ENCODE measurements at places on chromosomes 2 and 18.

DNA sequence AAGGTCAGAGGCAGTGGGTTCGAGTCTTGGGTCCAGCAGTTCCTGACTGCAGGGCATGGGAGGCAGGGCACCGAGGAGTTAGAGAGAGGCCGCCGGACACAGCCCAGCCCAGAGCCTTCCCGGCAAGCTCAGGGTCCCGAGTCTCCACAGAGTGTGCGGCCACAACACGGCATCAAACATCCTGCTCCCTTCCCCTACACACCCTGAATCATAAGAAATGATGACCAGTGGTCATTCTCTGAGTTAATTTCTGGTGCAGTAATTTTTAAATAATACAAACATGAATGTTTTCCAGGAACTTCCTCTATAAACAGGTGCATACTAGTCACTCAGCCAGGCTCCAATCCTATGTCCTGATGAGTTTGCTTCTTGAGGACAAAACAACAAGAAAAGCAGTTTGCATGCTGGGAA is 118.0 kb downstream of the PXDN start:
- DNase-seq: no peak

GRCh38 chr2:234669621-234670020 is 172.7 kb upstream of the ARL4C start:
- no peak for DNase-seq

- peak; percentile 43 for DNase-seq
Observed at GRCh38 chr2:86617153-86617552, 6.5 kb downstream of the RNF103 start.

DNA sequence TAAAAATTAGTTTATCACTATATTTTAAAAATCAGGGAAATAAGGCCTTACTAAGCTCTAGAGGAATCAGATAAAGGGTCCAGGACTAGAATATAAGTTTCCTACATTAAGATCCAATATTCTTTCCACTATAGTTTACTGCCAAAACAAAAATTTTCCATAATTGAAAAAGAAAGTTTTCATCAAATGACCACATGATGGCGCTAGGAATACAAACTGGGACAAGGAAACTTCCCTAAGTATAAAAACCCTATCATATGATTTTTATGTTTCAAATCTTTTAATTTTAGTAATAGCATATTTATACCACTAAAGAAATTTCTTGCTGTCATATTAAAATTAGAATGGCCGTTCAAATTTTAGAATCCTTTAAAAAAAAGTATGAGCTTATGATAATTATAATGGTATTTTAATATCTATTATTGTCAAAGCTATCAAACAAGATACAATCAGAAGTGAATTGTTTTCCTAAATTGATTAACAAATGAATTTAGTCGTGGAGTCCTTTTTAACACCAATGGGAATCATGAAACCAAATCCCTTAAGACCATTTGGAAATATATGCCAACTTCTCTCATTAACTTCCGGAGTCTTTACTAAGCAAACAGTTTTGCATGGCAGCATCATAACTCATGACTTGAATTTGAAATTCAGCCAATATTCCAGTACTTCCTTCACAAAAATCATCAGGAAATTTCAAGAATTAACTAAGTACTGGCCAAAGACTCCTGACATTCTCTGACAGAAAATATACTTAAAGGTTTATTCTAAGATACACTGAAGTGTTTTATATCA is 70.3 kb downstream of the SCN1A start:
- DNase-seq: peak; percentile 5

DNA sequence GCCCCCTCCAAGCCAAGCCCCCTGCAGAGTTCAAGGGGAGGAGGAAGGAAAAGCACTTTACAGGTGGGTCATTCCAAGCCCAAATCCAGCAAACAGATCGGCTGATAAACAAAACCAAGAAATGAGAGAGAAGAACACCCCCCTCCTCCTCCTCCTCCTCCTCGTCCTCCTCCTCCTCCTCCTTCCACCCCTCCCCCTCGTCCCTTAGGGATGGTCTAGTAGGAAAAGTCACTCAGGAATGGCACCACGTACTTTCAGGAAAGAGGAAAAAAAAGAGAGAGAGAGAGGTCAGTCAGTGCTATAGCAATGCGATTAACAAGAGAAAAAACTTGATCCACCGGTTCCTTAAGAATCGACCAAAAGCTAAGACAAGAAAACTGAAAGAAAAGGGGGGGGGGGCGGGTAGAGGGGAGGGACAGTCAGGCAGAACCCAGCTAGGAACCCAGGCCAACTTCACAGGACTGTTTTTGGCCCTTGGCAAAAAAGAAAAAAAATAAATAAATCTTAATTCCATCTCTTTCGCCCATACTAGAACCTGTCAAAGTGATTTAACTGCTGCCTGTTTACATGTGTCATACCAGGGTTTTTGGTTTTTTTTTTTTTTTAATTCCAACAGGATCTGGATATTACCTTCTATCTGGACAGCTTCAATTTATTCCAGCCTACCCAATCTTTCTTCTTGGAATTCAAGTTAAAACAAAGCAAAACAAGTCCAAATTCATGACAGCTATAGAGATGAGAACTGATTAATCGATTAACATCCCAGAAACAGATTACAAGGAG is 906 bp downstream of the IKZF2 start:
- DNase-seq: no peak

DNA sequence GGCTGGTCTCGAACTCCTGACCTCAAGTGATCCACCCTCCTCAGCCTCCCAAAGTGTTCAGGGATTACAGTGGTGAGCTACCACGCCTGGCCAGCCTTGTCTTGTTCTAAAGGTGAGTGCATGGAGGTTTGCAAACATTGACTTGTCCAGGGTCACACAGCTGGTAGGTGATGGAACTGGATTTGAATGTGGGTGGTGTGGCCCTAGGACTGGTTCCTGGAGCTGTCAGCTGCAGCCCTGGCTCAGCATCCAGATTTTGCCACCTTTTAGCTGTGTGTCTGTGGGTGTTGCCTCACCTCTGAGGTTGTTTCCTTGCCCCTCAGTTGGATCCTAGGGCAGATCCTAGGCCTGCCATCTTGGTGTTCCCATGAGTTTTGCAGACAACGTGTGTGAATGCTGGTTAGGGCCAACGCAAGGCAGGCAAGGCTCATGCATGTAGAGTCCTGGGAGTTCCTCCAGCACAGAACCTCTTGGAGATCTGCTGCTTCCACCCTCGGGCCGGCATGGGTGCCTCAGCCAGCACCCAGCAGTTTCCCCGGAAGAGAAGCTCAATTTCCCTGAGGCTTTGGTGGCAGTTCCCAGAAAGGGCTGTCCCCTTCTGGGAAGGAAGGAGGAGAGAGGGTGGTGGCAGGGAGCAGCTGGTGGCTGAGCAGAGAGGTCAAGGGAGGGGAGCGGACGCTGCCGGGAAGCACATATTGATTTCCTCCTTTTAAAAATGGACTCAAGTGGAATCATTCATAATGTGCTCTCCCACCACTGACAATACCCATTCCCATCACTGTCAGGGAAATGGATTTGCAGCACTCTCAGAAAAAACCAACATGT is 127.6 kb upstream of the HS6ST1 start:
- DNase-seq: no peak

- peak; percentile 66 for DNase-seq
Observed at GRCh38 chr18:57446322-57446721, 11.1 kb downstream of the ONECUT2 start.

DNA sequence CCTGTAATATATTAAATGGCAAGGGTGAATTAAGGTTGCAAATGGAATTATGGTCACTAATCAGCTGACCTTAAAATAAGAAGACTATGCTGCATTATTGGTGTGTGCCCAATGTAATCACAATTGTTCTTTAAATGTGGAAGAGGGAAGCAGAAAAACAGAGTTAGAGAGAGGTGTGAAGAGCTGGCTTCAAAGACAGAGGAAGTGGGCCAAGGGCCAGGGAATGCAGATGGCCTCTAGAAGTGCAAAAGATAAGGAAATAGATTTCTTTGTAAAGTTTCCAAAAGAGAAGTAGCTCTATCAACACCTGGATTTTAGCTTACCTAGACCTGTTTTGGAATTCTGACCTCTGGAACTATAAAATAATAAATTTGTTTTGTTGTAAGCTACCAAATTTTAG is 276.0 kb downstream of the LRRTM1 start:
- DNase-seq: no peak

DNA sequence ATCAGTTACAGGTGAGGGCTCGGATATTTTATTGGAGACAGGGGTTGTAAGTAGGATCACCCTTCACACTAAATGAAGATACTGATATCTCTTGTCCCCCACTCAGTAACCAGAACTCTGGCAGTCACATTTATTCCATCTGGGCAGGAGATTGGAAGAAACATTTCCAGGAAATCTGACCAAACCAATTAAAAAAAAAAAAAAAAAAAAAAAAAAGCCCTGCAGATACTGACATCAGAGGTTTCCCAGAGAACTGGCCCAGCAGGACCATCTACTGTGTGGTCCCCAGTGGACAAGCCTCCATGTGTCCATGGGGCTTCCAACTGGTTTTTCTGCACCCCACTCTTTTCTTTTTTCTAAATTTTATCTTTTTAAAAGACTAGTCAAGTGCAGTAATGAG is 41.3 kb downstream of the SH2D6 start:
- DNase-seq: no peak

- no peak for DNase-seq
Observed at GRCh38 chr2:177909962-177910361, 162.6 kb downstream of the PDE11A start.

- DNase-seq: no peak
Observed at GRCh38 chr2:23454501-23455120, 69.6 kb downstream of the KLHL29 start.

- DNase-seq: no peak
Observed at GRCh38 chr18:56436651-56437050, 201.7 kb downstream of the TXNL1 start.

GRCh38 chr2:26840937-26841610 is 6.9 kb upstream of the DPYSL5 start:
- no peak for DNase-seq

GRCh38 chr2:144519934-144520731 is at the start of gene ZEB2:
Gene ZEB2, minus strand, starts transcription at chr2:144520119. Its CDS starts 2,769 bp downstream, at chr2:144517350.
- peak; percentile 57 for DNase-seq

GRCh38 chr2:120496759-120497158 is 150.8 kb downstream of the INHBB start:
- no peak for DNase-seq

DNA sequence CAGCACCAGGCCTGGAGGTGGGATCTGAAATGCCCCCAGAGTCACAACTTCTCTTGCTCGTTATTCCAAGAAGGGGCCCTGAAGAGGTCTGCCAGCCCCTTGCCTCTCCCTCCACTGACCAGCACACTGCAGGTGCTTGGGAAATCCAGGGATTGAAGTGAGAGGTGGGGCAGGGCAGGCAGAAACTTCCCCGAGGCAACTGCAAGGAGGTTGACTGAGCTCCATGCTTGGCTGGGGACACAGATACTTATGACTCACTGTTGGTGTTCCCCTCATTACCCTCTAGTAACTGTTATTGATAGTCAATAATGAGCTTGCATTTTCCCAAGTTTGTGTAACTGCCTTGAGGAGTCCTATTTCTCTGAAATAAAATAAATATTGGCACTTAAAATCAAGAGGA is 47.5 kb downstream of the MARCO start:
- peak; percentile 19 for DNase-seq

- no peak for DNase-seq
Observed at GRCh38 chr2:133576714-133577113, 8.5 kb upstream of the NCKAP5 start.

- DNase-seq: no peak
Observed at GRCh38 chr2:11558214-11558886, 24.5 kb downstream of the GREB1 start.

DNA sequence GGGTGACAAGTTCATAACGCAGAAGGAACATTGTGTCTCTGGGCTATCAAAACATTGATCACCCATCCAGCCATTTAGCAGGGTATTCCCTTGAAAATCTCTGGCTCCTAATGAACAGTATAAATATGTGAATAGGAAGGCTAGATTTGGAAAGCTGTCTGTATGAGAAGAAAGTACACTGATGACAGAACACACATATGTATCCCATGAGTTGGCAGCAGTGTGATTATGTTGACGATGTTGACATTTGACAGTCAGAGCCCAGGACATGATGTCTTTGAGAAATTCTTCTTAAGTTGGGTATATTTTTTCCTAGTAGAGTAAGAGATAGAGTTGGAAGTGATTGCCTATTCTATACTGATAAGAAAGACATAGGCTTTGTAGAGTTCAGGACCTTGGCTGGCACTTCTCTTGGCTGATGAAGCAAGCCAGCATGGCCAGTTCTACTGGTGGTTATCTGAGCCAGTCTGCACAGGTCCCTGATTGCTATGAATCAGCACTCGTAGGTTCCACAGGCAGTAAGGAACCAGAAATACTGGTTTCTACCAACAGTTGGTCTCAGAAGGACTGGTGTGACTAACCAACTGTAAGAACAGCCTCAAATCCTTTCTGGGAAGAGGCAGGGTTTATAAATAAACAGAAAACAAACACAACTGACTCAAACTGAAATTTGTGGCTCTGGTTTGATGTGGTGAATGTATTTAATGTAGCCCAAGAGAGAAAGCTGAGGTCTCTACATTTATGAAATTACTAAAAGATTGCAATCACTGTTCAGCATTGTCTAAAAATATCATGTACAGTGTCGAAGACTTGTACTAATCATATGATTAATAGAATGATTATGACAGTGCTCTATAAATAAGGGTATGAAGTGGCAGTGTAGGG is 43.9 kb upstream of the RAPH1 start:
- DNase-seq: peak; percentile 21

DNA sequence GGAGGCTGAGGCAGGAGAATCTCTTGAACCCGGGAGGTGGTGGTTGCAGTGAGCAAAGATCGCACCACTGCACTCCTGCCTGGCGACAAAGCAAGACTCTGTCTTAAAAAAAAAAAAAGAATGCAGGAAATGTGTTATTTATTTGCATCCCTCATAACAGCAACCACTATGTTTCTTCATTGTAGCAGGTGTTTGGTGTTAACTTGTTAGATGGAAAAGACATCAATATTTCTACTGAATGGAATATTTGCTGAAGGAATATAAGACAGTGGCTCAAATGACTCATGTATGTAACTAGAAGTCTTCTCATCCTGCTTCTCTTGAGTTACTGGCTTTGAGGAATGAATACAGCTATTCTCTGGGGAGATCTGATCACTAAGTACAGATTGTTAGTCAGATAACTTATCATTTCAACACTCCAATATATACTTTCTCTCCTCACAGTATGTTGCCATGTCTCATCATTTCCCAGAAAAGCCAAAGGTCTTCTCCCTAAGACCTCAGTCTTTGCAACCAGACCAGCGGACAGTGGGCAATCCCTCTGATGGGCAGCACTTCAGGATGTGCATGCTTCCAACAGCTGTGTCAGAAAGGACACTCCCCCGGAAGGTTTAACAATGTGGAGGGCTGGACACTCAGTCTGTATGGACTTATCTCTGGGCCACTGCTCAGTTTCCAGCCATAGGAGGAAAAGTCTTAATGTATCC is 104.4 kb upstream of the STK17B start:
- DNase-seq: no peak

GRCh38 chr2:190683802-190684201 is 34.9 kb downstream of the NAB1 start:
- DNase-seq: no peak

DNA sequence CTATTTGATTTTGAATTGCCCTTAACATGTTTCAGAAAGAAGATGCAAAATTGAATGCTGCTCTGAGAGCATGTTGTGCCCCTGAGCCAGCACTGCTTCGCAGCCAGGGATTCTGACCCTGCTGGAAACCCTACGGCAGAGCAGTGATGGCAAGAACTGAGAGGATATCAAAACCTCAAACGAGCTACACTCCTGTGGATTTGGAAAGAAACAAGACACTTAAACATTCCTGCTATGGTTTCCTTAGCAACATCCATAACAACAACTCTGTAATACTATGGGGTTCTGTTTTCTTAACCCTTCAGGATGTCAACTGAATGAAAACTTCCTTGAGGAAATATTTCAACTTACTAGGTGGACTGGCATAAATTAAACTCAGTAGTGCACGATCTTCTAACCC is 649.1 kb downstream of the NYAP2 start:
- DNase-seq: no peak

- no peak for DNase-seq
Observed at GRCh38 chr2:105809097-105809473, 64.4 kb downstream of the NCK2 start.

Measured in GM20000 (cell line).